ENCODE measurements at places on chromosomes 6 and 20.

- DNase-seq, result no peak
Measured at GRCh38 chr6:14903176-14904038, 342.5 kb upstream of the JARID2 start.

- no peak for DNase-seq
Measured at GRCh38 chr6:24566020-24566767, 71.4 kb downstream of the ALDH5A1 start.

GRCh38 chr6:156109713-156110112, 654.1 kb upstream of the NOX3 start:
- DNase-seq, result no peak

DNA sequence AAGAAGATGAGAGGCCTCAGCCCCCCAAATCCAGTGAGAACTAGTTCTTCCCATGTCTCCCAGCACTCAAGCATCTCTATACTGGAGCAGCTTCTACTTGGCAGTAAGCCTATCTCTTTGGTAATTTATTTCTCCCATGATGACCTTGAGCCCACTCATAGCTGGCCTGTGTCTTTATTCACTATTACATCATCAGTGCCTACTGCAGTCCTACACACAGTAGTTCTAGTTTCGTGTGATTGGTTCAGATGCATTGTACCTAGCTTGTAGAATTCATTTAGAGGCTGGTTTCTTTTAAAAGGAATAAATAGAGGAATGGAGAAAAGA, 255.6 kb upstream of the ZFP64 start:
- no peak for DNase-seq

DNA sequence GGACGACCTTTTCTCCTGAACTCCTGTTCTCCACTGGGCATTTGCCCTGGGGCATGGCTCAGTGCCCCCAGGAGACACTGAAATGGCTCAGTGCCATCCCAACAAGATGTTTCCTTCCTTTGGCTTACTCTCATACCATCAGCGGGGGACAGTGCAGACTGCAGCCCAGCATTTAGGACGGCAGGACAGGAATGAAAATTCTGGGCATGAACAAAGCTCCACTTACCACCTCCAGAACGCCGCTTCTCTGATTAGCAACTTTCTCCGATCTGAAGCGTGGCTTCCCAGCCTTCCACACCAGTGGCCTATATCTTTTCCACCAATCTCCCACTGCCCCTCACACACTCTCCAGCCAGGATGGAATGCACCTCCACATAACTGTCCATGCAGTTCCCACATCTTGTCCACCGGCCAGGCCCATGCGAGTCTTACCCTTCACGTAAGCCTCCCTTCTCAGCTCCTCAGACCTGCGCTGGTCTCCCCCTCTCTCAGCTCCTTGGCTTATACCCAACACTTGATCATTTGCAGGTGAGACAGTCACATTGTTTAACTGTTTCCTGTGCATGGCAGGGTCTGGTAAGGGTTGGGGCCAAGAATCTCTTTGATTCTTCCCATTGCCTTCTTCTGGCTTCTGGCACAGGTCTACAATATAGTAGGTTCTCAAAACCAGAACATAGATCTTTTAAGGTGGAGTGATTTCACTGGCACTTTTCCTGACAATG, 114.5 kb downstream of the FYN start:
- no peak for DNase-seq

DNA sequence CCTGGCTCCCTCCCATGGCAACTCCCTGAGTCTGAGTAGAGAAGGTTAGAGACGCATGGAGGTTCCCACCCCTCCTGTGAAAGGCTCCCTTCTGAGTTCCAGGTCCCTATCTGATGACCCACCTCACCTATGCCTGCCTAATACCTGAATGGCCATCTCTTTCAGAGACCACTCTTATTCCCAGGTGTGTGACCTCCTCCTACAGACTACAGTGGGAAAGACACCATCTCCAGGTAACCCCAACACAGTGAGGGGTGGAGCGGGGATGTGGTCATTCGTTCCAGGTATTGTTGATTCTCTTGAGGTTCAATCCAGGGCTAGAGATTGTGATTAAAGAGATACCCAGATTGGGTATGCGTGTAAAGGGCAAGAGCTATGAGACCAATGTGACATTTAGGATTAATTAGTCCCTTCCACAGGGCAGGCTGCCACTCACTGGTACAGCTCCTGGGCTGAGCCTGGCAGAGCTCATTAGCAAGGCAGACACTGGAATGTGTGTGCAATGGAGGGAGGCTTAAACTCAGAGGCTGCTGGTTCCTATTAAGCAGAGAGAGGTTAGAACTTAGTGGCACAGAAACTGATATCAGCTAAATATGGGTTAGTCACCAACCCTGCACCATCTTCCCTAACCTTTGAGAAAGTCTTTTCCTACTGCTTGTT, 46.5 kb upstream of the IER3 start:
- DNase-seq, result no peak

GRCh38 chr6:110217266-110217665, 37.0 kb downstream of the CDC40 start:
- no peak for DNase-seq

DNA sequence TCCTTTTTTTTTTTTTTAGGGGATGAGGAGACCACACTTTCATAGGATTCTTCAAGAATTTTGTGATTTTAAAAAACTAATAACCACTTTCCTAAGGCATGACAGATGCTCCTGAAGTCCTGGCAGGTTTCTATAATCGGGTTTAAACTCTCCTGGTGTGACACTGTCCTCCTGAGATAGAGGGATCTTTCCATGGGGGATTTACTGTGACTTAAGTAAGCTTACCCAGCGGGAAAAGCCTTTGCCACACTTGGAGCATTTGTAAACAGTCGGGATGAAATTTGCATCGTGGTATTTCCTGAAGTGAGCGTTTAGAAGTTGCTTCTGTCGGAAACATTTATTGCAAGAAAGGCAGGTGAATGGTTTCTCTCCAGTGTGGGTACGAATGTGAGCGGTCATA, 16.6 kb downstream of the CTCFL start:
- DNase-seq, result no peak

GRCh38 chr20:32078791-32079190, 26.7 kb downstream of the HCK start:
- no peak for DNase-seq

- no peak for DNase-seq
Measured at GRCh38 chr6:165052561-165053480, 256.6 kb downstream of the C6orf118 start.

DNA sequence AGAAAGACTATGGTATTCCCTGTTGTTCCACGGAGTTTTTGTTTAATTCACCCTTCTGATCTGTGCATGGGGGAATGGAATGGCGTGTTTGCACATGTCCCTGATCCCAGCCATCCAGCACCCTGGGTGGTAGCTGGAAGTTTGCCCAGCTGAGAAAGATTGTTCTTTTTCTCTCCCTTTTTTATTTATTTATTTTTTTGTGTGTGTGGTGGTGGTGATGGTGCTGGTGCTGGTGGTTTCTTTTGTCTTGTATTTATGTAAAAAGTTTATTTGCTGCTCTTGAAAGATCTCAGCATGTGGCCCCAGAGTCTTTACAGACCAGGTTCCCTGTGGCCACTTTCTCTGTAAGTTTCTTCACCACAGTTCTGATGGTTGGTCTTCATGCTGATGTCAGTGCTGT, 372.6 kb downstream of the UTRN start:
- DNase-seq, result no peak

- no peak for DNase-seq
Measured at GRCh38 chr6:148455674-148456558, 113.3 kb downstream of the SASH1 start.

DNA sequence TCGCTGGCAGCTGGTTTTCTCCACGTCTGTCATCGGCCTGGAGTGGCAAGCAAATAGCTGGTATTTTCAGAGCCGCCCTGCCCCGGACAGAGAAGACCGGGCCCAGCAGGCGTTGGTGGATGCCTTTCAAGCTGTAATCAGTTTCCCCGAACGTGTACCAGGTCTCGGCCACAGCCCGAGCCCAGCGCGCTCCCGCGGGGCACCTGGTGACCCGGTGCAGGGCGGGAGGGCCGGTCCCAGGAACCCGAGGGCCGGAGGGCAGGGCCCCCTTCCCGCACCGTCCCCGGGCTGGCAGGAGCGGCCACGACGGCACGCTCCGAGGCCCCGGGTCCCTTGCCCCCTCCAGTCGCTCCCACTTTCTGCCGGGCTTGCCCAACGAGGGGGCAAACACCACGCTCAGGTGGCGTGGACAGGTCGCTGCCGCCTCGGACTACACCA, 348 bp upstream of the PYGB start:
- no peak for DNase-seq

DNA sequence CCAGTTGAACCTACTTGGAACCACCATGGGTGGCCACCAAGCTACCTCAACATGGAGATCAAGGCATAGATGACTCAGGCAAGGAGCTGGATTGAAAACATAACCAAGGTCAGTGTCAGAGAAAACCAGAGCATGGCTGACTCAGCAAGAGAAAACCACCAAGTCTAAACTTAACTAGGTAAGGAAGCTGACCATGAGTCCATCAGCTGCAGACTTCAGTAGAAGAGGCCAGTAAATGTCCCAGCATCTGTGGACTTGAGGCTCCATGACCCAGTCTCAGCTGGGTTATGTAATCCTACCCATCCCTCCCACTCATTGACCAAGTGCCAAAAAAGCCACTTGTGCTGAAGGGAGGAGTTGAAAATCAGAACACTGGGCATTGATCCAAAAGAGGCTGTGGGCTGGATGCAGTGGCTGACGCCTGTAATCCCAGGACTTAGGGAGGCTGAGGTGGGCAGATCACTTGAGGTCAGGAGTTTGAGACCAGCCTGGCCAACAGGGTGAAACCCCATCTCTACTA, 93.7 kb upstream of the CBLN4 start:
- DNase-seq, result no peak

GRCh38 chr6:10852361-10852960, 14.1 kb upstream of the MAK start:
- no peak for DNase-seq

DNA sequence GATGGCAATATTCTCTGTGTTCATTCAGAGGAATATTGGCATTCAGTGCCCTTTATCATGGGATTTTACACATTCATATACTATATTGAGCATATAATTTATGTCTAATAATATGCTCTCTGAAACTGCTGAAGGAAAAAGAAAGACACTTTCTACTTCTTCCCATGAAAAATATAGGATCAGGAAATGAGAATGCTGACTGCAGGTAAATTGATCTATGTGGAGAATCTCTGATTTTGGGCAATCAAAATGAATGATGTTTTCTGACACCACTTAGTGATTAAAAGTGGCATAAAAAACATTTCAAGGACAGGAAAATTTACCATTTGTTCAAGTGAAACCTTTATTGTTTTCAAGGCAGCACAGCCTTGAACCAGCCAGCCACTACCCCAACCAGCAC, 260.1 kb upstream of the STXBP5 start:
- no peak for DNase-seq

- DNase-seq, result no peak
Measured at GRCh38 chr6:80690551-80691131, 584.2 kb downstream of the BCKDHB start.

- no peak for DNase-seq
Measured at GRCh38 chr6:30029588-30029987, 31.5 kb upstream of the POLR1H start.

DNA sequence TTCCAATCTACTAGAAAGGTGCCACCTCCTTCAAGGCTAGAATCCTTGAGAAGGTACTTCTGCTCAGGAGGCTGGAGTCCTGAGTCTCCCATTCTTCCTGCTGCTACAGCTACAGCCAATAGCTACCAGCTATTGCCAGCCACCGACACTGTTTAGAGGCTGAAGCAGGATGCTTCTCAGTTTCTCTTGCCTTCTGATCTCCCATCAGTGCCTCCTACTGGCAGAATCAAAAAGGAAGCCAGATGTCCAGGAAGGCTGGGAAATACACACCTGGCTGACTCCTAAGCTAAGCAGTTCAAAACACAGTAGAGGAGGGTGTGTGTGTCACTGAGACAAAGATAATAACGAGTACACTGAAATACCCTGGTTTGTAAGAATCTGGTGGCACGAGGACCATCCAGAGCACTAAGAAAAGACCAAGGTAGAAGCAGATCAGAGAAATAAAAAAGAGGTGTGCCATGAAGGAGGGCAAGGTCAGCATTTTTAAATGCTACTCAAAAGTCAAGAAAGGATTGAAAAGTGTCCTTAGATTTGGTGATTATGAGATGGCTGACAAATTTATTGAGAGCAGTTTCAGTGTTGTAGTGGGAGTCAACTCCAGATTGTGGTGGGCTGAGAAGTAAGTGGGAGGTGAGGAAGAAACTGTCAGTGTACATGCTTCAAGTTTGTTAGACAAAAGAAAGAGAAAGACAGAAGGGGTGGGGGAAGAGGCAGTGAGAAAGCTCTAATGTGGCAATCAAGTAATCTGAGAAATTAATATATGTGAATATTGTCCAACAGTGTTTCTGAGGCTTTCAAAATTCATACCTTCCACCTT, 2.3 kb upstream of the HLA-DMA start:
- no peak for DNase-seq

DNA sequence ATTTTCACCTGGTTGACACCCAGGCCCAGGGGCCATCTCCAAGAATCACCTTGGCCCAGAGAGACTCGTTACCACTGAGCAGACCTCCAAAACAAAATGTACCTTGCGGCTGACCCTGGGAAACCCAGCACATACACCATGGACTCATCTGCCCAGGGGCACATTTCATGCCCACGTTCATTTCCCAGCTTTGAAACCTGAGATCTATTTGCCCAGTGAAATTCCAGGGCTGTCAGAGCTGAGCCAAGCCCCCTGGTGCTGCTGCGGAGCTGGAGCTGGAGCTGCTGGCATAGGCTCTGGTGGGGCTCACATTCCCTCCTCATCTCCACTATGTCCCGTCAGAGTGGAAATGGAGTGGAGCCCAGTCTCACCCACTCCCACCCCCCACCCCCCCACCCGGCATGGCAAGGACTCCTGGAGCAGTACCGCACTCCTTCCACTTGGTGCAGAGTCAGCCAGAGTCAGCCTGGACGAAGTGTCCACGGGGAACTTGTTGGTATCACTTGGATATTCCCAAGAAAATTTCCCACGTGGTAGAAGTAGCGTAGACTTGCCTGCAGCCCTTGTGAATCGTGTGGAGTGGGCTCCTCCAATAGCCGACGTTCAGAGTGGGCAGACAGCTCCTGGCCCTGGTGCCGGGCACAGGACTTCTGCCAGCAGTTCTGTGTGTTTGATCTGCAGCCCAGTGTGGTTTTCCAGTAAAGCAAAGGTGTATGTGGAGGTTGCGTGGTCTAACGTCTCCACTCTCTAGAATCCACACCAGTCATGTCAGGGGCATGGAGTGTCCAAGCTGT, 18.1 kb upstream of the OSER1 start:
- DNase-seq, result no peak

- DNase-seq, result no peak
Measured at GRCh38 chr20:41476013-41476441, 109.4 kb upstream of the EMILIN3 start.

DNA sequence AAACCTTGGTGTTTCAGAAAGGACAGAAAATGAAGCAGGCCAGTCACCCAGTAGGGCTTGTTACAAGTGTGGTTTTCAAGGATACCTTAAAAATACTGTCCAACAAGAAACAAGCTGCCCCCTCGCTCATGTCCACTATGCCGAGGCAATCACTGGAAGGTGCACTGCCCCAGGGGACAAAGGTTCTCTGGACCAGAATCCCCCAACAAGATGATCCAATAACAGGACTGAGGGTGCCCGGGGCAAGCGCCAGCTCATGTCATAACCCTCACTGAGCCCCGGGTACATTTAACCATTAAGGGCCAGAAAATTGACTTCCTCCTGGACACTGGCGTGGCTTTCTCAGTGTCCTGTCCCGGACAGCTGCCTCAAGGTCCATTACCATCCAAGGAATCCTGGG, 6.6 kb upstream of the NT5DC1 start:
- DNase-seq, result no peak

Data from mesothelial cell of epicardium (in vitro differentiated cells).